ENCODE measurements at places on chromosomes 12 and 14. TPM values are rescaled to one million over a fixed set of nuclear protein-coding genes. Genes with fewer than 3 reads are reported as not detected.
A peak's percentile ranks its signal among the peaks of the same experiment; 100 is the strongest.

The ADAMTS20 gene
- total RNA-seq: 0.05 TPM

GRCh38 chr12:19003141-19003540 lies 126.4 kb upstream of the PLEKHA5 start:
- ATAC-seq: no peak

DNA sequence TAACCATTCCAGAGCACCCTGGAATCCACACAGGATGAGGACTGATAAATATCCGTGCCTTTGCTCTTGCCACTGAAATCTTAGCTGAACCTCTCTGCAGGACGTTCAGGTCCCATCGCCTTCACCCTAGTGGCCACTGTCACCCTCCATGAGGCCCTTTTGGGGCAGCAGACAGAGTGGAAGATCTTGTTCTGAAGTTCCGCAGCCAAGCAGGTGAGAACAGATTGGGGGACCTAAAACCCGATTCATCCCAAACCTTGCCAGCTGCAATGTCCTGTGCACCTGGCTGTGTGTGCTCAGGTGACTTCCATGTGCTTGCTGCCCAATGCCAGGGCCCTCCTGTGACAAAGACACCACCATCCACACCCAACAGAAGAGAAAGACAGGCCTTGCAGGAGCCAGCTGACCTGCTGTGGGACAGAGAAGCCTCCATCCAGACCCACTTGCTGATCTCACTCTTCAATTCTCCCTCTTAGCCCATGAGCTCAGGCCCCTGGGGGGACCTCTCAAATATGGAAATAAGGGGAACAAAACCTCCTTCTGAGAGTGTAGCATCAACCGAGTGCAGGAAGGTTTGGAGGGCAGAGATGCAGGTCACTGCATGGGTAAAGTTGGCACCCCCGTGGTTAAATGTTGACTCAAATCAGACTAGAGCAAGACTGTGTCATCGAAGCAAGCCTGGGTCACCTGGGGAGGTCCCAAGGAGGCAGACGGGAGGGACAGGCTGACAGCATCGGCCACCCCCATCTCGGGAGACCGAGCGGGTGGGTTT lies 308.7 kb upstream of the DIO3 start:
- peak; percentile 39 for ATAC-seq

The GLIPR1L1 gene
- total RNA-seq: not detected

All from activated T-helper 17 cell treated with anti-CD3 and anti-CD28 coated beads, Interleukin-2, amount 50 U/mL, for 72 hours (primary cell).